Activated CD4-positive, alpha-beta T cell treated with anti-CD3 and anti-CD28 coated beads, Interleukin-2, amount 10 ng/mL, durations not matched to agents 7 days and 5 days (primary cell): ENCODE measurements at places on chromosomes 7 and 10.

- no peak for DNase-seq
Observed at GRCh38 chr7:151243045-151243349, 5.5 kb downstream of the SMARCD3 start.

DNA sequence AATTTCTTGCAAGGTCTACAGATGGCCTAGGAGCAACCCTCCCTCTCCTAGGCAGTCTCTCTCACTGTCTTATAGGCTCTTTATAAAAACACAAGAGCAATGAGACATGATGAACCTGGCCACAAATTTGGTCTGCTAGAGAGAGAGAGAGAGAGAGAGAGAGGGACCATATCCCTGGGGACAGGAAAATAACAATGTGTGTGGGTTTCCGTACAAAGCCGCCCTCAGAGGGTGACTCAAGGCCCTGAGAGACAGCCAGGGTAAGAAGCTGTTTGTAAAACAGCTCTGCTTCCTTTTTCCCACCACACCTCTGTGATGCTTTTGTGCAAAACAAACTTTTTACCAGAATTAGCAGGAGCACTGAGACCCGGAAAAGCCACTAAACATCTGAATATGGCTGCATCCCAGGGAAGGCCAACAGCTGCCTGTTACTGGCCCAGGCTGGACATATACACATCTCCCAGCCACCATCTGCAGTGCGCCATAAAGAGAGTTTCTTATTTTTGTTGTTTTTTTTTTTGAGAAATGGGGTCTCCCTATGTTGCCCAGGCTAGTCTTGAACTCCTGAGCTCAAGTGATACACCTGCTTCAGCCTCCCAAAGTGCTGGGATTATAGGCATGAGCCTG lies 18.4 kb downstream of the GIMAP5 start:
- DNase-seq: peak; percentile 87

DNA sequence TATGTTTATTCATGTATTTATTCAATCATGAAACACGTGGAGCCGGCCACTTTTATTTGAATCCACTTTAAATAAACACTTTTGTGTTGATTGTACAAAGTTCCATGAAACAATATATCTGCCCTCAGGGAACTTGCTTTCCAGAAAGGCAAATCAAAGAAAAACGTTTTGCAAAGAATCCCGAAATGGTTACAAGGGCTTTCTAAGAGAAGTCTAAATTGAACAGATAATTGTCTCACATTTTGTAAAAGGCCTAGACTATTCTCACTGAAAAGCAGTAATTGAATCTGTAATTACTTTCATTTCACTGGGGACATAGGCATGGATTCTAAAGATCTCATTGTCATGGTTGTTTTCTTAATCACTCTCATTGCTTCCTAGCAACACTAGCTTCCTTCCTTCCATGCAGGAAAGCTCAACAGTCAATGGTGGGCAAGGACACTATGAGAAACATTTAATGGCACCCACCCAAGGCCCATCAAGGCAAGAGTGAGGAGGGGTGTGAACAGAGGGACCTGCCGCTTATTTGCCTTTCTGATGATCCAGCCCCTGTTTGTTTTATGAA lies 622.4 kb upstream of the C7orf33 start:
- DNase-seq: no peak

GRCh38 chr7:727104-727805 lies at the start of gene PRKAR1B:
Gene PRKAR1B (minus strand): TSS chr7:727281. CDS start chr7:711505, 15,776 bp downstream.
- DNase-seq: peak; percentile 44
